ENCODE measurements at places on chromosomes 3 and 15. TPM values are rescaled to one million over a fixed set of nuclear protein-coding genes. Genes with fewer than 3 reads are reported as not detected.

DNA sequence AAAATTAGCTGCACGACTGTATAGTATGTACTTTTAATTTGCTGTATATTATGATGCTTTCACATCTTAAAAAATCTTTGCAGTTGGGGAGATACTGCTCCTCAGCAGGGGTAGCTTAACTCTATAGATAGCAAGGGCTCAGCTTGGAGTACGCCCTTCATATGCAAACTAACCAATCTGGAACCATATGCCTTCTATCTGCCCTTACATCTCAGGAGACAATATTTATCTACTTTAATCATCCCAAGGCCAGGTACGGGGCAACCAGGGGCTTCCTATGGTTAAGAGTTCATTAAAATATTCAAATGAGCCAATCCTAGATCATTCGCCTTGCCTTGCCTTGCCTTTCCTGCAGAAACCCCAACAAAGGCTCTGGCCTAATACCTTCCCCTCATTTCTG is 204.1 kb upstream of the ZBTB20 start:
- no peak for DNase-seq

DNA sequence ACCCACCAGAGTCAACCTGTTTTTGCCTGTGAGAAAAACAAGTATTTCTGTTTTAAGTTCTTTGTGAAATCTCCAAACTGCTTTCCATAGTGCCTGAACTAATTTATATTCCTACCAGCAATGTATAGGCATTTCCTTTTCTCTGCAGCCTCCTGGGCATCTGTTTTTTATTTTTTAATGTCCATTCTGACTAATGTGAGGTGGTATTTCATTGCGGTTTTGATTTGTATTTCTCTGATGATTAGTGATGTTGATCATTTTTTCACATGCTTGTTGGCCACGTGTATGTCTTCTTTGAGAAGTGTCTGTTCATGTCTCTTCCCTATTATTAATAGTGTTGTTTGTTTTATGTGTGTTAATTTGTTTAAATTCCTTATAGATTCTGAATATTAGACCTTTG is 820.5 kb downstream of the MCTP2 start:
- no peak for DNase-seq

DNA sequence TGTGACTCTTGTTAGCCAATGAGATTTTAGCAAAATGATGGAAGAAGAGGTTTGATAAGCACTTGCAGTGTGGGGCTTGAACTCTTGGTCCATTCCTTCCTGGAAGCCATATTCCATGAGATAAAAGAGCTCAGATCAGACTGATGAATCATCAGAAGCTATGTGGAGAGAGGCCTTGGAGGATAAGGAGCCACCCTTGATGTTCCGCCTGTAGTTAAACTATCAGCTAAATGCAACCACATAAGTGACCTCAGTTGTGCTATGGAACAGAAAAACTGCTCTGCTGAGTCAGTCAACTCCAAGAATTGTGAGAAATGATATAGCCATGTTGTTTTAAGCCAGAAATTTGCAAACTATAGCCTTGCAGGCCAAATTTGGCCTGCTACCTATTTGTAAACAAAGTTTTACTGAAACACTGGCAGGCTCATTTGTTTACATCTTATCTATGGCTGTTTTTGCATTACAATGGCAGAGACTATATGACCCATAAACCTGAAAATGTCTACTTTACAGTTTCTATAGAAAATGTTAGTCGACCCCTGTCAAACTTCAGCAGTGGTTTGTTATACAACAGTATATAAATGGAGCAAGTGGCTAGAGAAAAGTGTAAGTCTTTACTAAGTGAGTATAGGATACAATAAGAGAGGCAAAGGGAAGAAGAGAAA is 27.6 kb upstream of the GAP43 start:
- no peak for DNase-seq

- no peak for DNase-seq
Observed at GRCh38 chr3:28951772-28952556, 328.9 kb upstream of the RBMS3 start.

DNA sequence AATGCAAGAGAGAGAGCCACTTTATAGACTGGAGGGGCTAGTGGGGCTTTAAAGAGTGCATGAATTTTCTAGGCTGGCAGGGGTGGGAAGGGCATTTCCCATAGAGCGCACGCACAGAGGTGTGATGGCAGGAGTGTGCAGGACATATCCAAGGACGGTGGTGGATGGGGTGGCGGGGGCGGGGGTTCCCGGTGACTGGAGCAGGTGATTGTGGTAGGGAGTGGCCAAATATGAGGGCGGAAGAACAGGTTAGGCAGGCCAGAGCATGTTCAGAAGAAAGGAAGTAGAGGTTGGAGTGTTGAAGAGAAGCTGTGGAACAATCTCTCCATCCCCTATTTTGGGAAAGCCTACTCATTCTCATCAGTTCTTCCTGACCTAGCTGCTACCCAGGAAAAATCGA is 18.1 kb downstream of the FAM81A start:
- peak; percentile 80 for DNase-seq

GRCh38 chr3:128667641-128668040 is 17.0 kb upstream of the RPN1 start:
- DNase-seq = no peak

- no peak for DNase-seq
Observed at GRCh38 chr15:71199384-71200351, 84.4 kb downstream of the THSD4 start.

DNA sequence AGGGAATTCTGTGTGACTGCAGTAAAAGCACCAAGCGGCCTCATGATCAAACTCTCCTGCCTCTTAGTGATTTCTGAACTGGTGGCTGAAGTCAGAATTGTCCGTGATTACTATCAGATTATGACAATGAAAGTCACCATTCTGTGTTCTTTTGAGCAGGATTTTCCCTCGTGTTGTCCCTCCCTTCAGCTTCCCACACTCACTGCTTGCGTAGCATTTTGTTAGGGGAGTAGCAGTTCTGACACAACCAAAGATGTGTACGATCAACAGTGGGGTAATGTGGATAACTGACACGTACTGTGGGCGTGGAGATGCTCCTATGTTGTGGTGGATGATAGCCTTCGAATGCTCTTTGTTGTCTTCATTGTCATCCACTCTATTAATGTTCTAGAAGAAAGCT is 67.8 kb upstream of the ICE2 start:
- DNase-seq = no peak

DNA sequence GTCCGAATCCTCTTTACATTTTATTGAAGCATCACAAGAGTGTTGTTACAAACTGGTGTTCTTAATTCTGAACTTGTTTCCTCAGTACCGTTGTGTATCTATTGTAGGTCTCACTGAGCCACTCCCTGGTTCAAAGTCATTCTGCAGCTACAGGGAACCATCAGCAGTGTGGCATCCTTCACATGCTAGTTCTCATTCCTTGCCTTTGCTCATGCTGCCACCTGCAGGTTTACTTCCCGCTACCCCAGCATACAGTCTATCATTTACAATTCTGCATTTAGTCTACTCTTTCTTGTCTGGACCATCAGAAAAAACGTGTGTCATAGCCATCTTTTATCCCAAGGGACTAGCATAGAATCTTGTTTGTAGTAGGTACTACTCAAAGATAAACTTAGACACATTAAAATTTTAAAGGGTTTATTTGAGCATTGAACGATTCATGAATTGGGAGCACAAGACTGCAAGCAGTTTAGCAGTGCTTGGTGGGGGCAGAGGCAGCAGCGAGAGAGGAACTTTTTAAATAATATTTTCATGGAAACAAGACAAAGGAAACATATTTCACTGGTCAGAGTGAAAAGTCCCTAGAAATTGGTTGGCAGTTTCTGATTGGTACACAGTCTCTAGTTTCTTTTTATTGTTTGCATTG is 402.1 kb downstream of the CADM2 start:
- peak; percentile 26 for DNase-seq

GRCh38 chr3:47681016-47681415 is 100.7 kb downstream of the SMARCC1 start:
- no peak for DNase-seq

GRCh38 chr3:128369121-128369703 is 97.5 kb downstream of the DNAJB8 start:
- DNase-seq = no peak

DNA sequence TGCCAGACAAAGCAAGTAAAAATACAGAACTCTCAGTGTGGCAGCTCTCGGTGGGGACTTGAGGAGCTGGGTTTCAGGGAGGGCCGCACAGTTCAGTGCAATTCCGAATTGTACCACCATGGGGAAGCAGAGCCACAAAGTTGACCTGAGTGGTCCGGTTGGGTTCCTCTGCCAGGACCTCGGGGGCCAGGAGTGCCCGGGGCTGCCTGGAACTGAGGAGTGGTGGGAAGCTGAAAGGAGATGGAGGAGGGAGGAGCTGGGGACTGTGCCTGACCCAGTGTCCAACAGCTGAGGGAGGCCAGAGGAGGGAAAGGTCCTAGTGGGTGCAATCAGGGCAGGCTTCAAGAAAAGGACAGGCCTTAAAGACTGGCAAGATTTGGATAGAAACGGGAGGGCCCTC is 32.2 kb upstream of the TRH start:
- DNase-seq = peak; percentile 60

DNA sequence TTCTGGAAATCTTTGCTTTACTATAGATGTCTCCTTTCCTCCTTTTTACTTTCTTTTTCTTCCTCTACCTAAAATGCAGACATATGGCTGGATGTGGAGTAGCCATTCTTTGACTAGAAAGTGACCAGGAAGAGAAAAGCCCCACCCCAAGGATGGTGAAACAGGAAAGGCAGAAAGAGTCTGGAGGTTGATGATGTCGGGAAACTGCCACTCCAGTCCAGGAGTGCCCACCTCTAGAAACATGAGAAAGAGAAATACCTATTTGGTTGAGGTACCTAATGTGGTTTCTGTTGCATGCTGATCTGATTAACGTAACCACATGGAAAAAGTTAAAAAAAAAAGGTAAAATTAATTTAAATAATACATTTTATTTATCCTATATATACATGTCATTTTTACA is 55.2 kb upstream of the SSR3 start:
- DNase-seq = no peak

- no peak for DNase-seq
Observed at GRCh38 chr15:60673166-60673565, 194.2 kb upstream of the ICE2 start.

DNA sequence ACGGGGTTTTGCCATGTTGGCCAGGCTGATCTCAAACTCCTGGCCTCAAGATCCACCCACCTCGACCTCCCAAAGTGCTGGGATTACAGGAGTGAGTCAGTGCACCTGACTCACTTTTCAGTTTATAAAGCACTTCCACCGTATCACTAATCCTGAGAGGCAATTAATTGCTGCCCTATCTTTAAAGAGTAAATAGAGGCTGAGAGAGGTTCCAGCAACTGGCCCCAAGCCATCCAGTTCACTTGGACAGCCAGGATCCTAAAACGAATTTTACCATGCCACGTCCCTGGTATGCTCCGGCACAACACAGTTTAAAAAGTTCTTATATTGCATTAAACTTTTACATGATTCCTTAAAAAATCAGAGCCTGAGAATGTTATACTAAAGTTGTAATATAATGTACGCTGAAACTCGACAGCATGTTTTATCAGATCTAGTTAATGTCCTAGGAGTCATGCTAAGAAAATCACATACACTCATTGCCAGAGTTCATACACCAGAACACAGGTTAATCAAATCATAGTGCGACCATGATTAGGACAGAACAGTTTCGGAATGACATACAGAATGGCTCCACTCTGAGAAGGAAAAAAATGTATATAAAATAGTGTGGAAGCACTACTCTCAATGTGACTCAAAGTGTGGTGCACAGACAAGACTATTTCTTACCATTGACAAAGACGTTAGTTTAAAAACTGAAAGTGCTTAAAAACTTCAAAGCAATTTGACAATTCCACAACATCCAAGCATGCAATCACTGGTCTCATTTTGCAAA is 125.4 kb downstream of the ULK4 start:
- DNase-seq = no peak

- DNase-seq = no peak
Observed at GRCh38 chr3:134074001-134074789, 44.5 kb upstream of the SLCO2A1 start.

GRCh38 chr15:88223084-88223483 is 33.5 kb downstream of the NTRK3 start:
- DNase-seq = no peak

GRCh38 chr3:187551416-187551815 is 118.8 kb downstream of the SST start:
- DNase-seq = no peak

GRCh38 chr15:101128221-101129015 is 123.4 kb downstream of the CHSY1 start:
- no peak for DNase-seq

DNA sequence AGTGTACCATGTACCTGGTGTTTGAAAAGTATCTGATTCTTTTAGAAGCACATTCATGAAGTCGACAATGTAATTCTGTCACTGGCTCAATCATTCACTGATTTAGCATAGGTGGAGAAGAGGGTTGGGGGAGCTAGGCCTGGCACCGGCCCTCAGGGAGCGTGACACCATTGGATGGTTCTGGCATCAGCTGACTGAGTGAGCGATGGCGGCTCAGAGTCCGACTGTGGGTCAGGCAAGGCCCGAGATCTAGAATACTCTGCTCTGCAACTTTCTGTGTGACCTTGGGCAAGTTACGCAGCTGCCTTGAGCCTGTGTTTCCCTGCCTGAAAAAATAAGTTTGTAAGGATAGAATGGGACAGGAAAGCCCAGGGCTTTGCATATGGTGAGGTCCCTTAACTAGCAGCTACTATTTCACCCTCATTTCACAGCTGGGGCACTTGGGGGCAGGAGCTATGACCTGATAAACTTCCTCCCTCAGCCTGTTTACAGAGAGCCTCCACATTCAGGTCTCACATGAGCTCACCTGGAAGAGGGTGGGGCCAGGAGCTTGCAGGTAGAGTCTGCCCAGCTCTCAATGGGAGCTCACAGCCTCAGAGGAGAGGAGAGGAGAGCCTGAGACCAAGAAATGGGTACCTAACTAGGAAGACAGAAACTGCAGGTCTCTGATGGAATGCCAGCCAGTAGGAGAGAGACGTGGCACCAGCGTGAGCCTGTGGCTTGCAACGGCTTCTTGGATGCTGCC is 153.7 kb upstream of the TLE3 start:
- no peak for DNase-seq

DNA sequence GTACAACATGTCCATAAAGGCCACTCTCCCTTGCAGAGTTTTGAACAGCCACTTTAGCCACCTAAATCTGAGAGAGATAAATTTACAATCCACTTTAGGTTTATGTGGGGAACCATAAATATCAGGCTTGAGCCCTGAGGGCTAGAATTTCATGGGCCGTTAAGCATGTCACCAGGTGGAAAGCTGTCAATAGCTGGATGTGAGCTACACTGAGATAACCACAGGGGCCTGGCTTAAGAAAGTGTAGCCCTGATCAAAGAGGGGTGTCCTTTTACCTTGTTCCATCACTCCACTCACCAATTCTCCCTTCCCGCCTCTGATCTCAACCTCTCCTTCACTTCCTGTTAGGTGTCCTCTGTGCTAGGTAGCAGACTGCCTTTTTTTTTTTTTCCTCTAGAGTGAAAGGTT is 172.8 kb upstream of the ICE2 start:
- no peak for DNase-seq

- DNase-seq = no peak
Observed at GRCh38 chr3:147299656-147300055, 106.7 kb downstream of the ZIC4 start.

The DLL4 gene
- total RNA-seq = 14.0 TPM

The RBP2 gene
- total RNA-seq = 0.67 TPM

The SEC61A1 gene
- total RNA-seq = 142 TPM

The CACNA2D3 gene
- 0.24 TPM for total RNA-seq

The GP5 gene
- total RNA-seq = not detected

The TEX55 gene
- not detected for total RNA-seq

The WDR72 gene
- total RNA-seq = 0.12 TPM

The GOLGA8G gene
- not detected for total RNA-seq

The CCR3 gene
- total RNA-seq = not detected

The XIRP1 gene
- total RNA-seq = not detected

The EFHB gene
- total RNA-seq = 0.55 TPM

The UPK1B gene
- total RNA-seq = not detected

Measured in left colon (tissue), 2 donors.